ENCODE measurements at places on chromosomes 3 and 15. TPM values are rescaled to one million over a fixed set of nuclear protein-coding genes. Genes with fewer than 3 reads are reported as not detected.

Gene EFHB
- total RNA-seq: 0.68 TPM

Gene TRPM1
- total RNA-seq: not detected

Gene RBPMS2
- total RNA-seq: under 0.01 TPM

Gene OSTN
- 0.87 TPM for total RNA-seq

Gene LRRC31
- total RNA-seq: not detected

Gene GATM
- 0.37 TPM for total RNA-seq

Gene AHSG
- total RNA-seq: not detected

Gene SNTN
- total RNA-seq: not detected

Gene ARRDC4
- total RNA-seq: 4.4 TPM

Gene NANOGP8
- total RNA-seq: not detected

Gene GORASP1
- 36.4 TPM for total RNA-seq

Gene HYAL1
- 1.2 TPM for total RNA-seq

Gene HTR3C
- total RNA-seq: not detected

Gene SCN5A
- 0.56 TPM for total RNA-seq

Gene IL17RE
- 3.5 TPM for total RNA-seq

Gene APEH
- 132 TPM for total RNA-seq

Gene CCR5
- total RNA-seq: not detected
